ENCODE measurements at places on chromosomes 6 and 20.

GRCh38 chr6:32290886-32291450, 67.1 kb upstream of the NOTCH4 start:
- DNase-seq: no peak

- no peak for DNase-seq
These were observed 98.3 kb downstream of the MACROD2 start for GRCh38 chr20:14093652-14094051.

- DNase-seq: no peak
These were observed 2.2 kb downstream of the KCNB1 start for GRCh38 chr20:49480236-49480635.

DNA sequence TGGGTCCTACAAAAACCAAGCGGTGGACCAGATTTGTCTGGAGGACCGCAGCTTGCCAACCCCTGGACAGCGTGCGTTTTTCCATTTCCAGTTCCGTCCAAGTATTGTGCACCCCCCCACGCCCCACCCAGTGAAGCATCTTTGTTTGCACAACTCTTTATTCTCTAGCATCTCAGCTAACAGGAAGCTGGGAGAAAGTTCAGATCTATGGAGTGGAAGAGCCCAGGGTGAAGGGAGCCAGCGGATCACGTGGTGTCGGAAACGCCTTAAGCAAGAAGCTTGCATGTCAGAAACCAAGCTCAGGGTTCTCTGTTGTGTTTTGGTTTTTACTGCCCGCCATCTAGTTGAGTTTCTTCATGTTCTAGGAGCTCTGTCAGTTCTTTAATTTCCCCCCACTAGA, 29.9 kb downstream of the ARID1B start:
- no peak for DNase-seq

DNA sequence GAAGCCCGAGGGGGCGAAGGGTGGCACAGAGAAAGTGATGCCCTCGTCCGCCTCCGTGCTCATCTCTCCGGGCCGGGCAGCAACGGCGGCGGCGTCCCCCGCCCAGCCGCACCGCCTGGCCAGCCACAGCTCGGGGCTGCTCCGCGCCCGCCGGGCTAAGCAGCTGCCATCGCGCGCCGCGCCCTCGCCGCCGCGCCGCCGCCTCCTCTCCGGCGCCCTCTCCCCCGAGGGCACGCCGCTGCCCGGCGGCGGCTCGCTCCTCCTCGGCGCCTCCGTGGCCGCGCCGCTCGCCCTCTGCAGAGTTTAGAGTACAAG, 225 bp downstream of the MAP3K5 start:
- no peak for DNase-seq

DNA sequence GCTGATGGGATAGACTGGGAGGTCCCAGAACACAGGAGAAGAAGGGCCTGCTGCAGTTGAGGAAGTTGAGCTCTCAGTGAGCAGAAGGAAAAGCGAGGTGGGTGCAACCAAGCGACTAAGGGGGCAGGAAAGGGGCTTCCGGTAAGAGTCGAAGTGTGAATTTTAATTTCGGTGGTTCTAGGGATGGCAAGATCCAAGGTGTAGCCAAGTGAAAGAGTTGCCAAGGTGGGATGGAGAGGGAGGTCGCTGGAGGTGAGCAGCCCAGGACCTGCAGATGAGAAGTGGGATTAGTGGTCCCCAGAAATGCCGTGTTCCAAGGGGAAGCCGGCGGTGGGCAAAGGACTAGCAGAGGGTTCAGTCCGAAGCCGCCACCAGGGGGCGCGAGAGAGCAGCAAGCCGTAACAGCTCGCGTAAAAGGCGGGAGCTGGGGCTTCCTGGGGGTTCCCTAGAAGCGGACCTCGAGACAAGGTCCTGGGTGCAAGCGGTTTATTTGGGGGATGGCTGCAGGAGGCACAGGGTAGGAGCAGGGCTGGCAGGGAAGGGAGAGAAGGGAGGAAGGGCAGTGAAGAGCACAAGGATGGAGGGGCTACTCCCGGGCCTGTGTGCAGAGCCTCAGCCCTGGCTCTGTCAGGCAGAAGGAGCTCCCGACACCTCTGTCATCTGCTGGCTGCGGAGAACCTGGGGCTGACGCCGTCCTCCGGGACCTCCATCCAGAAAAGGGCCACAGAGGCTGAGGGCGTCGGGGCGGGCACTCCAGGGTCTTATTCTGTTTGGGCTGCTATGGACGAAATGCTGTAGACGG, 103.6 kb downstream of the PAX1 start:
- DNase-seq: peak; percentile 34

- DNase-seq: no peak
These were observed 69.4 kb downstream of the LAMA4 start for GRCh38 chr6:112184951-112185350.

- DNase-seq: no peak
These were observed 128.3 kb downstream of the TSHZ2 start for GRCh38 chr20:53100476-53100911.

DNA sequence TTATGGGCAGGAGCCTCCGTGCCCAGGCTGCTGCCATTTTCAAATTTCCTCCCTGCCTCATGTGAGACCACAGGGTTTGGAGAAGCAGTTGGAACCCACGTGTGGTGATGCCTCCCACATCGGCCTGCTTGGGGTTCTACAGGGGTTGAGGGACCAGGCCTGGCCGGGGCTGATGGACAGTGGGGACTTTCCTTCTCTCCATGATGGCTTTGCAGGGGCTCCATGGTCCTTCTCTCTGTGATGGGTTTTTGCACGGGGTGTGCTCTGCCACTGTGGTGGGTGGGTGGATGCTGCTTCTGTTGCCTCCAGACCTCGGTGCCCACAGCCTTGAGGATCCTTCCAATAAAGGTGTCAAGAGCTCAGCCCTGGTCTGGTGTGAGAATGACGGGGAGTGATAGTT, 54.4 kb downstream of the ADNP start:
- no peak for DNase-seq

- DNase-seq: no peak
These were observed 45.1 kb downstream of the CEP85L start for GRCh38 chr6:118606268-118606667.

- no peak for DNase-seq
These were observed 158.5 kb downstream of the SASH1 start for GRCh38 chr6:148501178-148501590.

- peak; percentile 25 for DNase-seq
These were observed 39.0 kb downstream of the GMPR start for GRCh38 chr6:16277101-16277981.

- no peak for DNase-seq
These were observed 57.8 kb upstream of the EDN1 start for GRCh38 chr6:12232339-12232738.

DNA sequence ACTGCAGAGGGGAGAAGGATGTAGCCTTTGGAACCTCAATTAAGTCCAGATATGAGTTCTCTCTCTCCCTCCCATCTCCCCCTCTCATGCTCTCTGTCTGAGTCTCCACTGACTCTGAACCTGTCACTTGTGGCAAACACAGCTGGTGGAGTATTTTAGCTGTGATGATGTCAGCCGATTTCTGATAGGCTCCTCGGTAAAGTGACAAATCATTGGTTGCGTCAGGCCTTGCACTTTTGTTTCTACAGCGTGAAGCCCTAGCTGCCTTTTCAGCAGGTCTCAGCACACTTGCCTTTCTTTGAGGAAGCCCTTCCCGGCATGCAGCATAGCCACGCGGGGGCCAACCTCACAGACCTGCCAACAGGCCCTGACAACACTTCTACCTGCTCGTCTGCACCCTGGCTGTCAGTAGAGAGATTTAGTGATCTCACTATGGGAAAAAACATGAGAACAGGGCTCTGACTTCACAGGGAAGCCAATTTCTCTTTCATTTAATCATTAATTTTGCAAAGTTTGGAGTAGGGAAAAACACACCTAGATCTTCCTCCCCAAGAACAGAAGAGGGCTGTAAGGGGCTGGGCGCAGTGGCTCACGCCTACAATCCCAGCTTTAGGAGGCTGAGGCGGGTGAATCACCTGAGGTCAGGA, 84.4 kb downstream of the GMPR start:
- DNase-seq: peak; percentile 86

DNA sequence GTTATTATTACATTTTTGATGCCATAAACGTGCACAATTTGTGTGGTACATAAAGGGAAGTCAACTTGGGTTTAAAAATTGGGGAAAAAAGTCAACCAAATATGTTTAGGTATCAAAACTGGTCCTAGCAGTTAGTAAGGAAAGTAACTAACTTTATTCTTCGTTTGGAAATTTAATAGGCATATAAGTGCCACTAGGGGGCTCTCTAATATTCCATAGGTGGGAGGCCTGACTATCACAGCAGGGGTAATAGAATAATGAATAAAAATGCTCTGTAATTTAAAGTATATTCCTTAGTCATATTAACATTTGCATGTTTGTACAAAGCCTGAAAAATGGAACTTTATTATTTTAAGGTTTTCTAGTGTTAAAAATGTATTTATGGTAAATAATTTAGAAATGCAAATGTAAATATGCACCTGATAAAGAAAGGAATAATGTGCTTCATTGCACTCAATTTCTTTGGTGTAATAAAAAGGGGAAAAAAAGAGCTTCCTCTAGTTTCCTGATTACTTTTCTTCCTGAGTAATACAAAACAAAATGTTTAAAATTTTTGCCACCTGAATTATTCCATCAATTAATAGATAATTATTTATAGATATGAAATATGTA, 125.7 kb upstream of the HDAC2 start:
- DNase-seq: no peak

DNA sequence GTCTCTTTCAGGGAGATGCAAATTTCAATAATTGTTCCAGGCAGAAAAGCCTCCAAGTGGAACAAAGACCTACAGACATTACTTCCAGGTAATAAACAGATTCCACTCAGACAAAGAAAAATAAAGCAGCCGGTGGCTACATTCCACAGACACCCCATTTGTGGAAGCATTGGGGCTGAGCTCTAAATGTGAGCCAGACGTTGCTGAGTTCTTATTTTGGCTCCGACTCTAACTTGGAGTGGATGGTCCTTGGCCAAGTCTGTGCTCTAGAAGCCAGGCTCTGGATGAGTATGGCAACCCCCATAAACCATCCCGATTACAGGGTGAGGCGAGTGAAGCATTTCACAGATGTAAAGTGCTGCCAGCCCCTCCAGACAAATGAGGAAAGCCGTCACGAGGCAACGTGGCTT, 6.6 kb downstream of the TRAM2 start:
- DNase-seq: no peak

DNA sequence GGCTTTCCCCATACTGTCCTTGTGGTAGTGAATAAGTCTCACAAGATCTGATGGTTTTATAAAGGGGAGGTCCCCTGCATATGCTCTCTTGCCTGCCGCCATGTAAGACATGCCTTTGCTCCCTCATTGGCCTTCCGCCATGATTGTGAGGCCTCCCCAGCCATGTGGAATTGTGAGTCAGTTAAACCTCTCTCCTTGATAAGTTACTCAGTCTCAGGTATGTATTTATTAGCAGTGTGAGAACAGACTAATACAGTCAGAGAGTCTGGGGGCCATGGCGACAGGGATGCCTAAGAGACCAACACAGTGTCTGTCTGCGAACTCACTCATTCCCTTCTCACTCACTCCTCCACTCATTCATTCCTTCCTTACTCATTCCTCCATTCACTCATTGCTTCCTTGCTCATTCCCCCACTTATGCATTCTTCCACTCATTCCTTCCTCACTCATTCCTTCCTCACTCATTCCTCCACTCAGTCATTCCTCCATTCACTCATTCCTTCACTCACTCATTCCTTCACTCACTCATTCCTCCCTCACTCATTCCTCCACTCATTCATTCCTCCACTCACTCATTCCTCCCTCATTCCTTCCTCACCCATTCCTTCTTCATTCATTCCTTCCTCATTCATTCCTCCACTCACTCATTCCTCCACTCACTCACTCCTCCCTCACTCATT, 137.5 kb upstream of the AGPAT4 start:
- no peak for DNase-seq

DNA sequence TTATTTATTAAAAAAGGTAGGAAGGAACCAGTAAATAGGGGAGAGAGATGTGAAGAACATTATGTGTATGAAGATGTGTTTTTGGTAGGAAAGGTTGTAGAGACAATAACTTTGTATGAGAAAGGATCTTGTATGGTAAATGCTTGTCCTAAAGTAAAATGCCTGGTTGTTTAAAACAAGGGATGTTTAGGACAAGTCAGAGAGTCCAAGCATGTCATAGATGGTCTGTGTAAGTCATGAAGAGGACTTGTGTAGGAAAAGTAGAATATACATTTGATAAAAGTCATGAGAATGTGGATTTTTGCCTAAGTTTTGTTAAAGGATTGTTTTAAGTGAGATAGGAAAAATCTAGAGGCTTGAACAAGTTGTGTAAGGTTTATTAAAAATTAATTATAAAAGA, 325.1 kb downstream of the CDH26 start:
- no peak for DNase-seq

- no peak for DNase-seq
These were observed 27.3 kb upstream of the GRM4 start for GRCh38 chr6:34172961-34173775.

DNA sequence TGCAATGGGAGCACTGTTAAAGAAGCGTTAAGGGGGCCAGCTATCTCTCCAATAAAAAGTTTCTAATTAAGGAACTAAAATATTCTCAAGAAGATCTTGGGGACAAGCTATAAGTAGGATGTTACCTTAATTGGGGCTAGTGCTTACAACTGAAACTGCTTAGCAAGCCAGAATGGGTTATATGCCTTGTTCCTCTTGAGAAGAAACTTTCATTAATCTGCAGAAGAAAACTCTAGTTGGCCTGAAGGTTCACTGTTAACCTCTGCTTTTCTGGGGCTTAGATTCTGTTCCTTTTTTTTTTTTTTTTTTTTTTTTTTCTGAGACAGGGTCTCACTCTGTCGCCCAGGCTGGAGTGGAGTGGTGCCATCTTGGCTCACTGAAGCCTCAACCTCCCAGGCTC, 82.2 kb downstream of the BACH2 start:
- no peak for DNase-seq

DNA sequence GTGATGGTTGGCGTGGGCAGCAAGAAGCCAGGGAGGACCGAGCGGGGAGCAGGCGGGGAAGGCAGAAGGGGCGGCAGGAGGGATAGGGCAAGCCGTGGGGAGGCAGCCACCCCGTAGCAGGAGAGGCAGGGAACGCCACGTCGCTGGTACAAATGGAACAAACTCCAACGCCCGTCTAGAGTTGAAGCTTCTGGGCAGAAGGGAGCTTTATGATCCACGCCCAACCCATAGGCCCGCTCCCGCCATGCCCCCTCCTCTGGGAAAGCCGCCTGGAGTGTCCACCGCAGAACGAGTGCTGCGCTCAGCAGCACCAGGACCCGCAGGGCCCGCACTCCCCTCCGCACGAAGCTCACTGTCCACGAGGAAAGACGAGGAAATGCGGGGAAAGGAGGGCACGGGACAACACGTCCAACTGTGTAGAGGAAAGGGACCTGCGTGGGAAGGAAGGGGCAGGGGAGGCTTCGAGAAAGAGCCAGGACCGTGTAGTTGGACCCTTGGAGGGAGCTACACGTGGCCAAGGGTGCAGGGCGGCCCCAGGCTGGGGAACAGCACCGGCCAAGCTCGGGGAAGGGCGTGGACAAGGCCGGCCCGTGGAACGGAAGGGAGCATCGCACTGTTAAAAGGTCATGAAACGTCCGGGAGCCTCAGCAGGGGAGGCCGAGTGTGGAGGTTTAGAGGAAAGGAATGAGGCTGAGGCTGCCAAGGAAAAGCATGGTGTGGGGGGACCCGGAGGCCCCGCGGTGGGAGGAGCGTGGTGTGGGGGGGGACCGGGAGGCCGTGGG, 204.0 kb downstream of the DLL1 start:
- no peak for DNase-seq

All from stimulated activated CD4-positive, alpha-beta T cell treated with anti-CD3 and anti-CD28 coated beads, Interleukin-1b, Interleukin-23, amount 100 ng/mL, for 48 hours (primary cell).